ENCODE measurements at places on chromosomes 2 and 18.

DNA sequence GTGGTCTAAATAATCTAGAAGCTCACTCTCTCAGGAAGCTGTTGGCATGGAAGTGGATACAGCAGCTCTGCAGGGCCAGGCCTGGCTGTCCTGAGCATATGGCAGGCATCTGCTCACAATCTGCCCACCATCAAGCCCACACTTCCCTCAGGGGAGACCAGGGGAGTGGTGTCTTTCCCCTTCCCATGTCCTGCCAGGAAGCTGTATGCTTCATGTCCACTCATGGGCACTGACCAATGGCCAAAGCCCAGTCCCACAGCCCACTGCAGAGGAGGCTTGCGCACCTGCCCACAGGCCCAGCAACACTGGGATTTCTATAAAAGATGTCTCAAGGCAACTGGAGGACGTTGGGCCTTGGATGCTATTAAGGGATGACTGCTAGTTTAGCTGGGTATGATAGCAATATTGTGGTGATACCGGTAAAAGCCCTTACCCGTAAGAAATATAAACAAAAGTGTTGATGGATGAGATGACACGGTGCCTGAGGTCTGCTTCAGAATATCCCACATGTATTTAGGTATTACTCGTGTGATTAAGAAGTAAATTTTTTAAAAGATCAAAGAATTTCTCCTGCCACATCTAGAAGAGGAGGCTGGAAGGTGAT, 106.7 kb upstream of the CTDP1 start:
- no peak for DNase-seq

DNA sequence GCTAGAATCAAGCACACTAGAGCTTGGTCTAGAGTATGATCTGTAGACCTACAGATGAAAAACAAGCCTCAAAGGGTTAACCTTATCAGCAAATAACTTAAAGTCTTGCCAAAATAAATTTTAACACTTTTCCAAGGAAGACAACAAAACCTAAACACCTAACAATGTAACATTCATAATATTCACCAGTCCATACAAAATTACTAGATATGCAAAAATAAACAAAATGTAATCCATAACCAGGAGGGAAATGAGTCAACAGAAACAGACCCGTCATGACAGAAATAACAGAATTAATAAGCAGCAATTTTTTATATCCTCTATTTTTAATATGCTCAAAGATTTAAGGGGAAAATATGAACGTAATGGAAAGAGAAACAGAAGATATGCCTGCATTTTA, 36.1 kb downstream of the TRAK2 start:
- no peak for DNase-seq

GRCh38 chr2:40348665-40349064, 103.2 kb downstream of the SLC8A1 start:
- DNase-seq = no peak

DNA sequence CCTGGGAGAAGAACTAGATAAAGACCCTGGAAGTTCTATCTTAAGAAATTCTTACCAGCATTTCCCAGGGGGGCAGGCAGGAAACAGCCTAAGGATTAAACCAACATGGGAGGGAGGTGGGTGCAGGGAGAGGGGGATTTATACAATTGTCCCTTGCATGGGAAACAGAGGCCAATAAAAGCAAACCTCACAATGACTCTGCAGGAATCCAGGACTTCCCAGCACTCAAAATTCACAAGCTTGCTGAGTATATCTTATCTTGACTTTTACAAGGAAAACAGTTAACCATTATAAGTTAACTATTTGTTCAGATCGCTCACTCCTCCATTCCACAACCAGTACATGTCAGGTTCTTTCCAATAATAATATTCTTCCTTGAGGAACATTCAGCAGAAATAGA, 241.3 kb downstream of the MREG start:
- DNase-seq = no peak

DNA sequence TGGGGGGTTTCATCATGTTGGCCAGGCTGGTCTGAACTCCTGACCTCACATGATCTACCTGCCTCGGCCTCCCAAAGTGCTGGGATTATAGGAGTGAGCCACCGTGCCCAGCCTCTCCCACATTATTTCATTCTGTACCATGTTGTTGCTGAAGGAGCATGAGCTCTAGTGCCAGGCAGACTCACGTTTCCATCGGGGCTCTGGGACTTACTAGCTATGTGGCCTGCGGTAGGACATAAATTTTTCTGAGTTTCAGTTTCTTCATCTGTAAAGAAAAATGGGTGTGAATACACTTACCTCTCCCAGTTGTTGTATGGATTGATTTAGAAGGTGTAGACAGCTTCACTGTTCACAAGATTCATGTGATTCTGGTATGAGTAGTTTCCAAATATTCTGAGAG, 30.8 kb upstream of the CCL20 start:
- DNase-seq = no peak

- DNase-seq = no peak
Measured at GRCh38 chr18:13657974-13658373, 68.4 kb downstream of the FAM210A start.

DNA sequence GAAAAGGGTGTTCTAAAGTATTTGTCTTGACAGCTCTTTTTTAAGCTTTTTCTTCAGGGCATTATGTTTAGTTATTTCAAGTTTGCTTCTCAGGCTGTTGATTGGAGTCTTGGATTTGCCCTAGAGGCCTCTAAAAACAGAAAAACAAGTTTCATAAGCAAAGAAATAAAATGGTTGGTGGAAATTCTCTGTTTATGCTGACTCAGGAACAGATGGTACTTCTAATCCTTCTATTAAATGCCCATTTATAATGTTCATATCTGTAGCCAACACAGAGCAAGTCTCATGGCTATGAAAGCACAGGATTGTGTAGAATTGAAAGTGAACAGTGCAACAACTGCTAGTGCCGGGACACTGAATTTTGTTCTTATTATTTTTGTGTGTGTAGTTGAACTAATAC, 60.4 kb downstream of the KCNJ3 start:
- DNase-seq = no peak

GRCh38 chr2:100640431-100641124, 77.8 kb downstream of the PDCL3 start:
- no peak for DNase-seq

- peak; percentile 25 for DNase-seq
Measured at GRCh38 chr18:111306-112014, 46.9 kb upstream of the USP14 start.

DNA sequence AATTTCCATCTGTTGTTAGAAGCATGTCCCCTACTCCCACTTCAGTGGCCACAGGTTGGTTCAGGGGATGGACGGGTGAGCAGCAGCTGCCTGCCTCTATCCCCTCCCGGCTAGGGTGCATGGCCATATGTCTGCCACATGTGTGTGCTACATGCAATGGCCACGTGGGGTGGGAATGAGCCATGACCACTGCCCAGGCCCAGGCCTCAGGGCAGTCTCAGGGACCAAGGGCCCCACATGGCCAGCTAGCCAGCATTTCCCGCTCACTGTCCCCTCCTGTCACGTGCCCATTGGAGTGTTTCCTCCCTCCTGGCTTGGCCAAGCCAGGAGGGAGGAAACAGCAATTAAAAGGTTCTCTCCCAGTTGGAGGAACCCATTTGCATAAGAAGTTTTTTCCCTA, 117.1 kb downstream of the KCNS3 start:
- no peak for DNase-seq

- no peak for DNase-seq
Measured at GRCh38 chr2:48795065-48795464, 39.5 kb upstream of the LHCGR start.

DNA sequence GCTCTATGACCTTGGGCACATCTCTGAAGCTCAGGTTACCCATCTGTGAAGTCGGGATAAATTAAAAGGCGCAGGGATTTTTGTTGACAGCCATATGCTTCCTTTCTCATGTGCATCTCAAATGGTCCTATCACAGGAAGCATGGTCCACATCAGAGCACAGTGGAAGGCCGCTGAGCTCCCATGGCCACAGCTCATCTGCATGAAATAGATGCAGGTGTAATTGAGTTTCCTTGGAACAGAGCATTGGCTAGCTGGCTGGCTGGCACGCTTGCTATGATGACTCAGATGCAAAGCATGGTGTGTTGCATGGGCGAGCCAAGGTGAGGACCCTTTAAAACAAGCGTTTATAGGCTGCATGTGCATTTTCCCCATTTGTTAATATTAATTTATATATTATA, 79.3 kb downstream of the TXNL1 start:
- no peak for DNase-seq

GRCh38 chr2:71747559-71747958, 294.2 kb downstream of the DYSF start:
- no peak for DNase-seq

DNA sequence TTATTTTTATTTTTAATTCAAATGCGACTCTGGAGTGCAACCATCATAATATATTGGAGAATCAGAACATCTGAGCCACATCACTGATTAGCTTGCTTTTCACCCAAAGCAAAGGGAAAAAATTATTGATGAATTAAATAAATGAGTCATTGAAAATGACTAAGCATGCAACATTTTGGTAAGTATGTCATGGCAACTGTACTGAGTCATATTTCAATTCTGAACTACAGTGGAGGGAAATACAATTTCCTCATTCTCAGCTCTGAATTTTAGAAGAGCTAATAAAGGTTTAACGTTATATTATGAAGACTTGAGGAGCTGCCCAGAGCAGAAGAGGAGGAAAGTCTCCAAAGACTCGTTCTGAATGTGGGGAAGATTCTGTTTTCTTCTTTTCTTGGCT, 89.6 kb upstream of the CCDC68 start:
- no peak for DNase-seq

GRCh38 chr2:127877626-127878025, 8.1 kb downstream of the AMMECR1L start:
- no peak for DNase-seq

DNA sequence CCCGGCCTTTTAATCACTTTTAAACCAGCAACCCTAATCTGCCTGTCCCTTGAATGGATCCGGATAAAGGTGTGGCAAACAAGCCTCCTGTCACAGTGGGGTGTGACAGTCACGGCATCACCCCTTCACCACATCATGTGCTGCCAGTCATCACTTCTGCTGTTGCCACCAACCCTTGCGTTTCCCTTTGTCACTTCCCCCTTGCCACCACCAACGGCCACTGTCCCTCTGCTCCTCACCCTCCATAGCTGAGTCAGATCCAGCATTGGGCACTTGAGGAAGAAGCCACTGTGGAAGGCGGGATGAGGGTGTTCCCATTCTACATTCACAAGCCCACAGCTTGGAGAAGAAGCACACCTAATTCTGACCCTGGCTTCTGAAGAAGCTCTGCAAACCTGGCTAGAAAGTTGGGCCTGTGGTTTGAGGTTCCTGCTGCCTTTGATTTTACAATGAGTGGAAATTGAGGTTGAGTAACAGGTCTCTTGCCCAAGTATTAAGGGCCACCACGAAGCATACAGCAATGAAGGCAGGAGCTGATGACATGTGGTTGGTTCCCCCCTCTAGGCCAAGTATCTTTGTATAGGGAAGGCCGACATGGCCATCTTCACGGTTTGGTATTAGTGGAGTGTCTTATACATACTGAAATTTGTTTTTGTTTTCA, 22.9 kb upstream of the DARS1 start:
- no peak for DNase-seq

- DNase-seq = no peak
Measured at GRCh38 chr2:197254776-197255530, 55.6 kb downstream of the ANKRD44 start.

- no peak for DNase-seq
Measured at GRCh38 chr2:4188561-4188960, 485.2 kb downstream of the DCDC2C start.

GRCh38 chr2:39234754-39235153, 9.0 kb downstream of the CDKL4 start:
- no peak for DNase-seq

DNA sequence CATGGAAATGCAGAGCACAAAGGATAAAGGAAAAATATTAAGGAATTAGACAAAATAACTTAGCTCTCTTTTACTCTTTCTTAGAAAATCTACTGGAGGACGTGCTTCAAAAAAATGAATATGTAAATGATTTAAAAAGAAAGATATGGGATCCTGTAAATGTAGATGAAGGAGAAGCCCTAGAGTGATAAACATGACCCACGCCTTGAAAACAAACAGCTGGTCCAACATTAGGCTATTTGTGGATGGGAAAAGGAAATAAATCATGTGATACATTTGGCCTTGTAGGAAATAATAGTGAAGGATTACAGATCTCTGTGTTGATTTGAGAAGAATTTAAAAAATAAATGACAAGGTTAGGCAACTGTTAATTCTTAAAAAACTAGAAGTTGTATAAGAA, 492.1 kb upstream of the SLC39A10 start:
- no peak for DNase-seq

DNA sequence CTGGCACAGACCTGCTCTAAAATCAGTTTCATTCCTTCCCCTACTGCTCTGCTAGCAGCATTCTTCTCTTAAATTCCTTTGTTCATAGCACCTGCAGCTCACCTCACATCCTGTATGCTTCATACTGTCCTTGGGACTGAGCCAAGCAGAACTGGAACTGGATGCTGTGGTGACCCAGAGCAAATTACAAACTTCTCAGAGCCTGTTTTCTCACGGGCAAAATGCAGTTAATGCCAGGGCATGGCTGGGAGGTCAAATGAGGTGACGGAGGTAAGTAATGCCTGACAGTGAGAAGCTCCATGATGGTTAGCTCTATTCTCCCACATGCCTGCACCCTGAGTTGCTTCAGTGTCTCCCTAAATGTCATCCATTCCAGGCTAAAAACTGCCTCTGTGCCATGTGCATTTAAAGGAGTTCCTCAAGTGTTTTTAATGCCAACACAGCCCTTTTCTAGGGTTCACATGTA, 29.7 kb downstream of the C2orf42 start:
- no peak for DNase-seq

- no peak for DNase-seq
Measured at GRCh38 chr2:237297421-237298150, 116.4 kb downstream of the COL6A3 start.

Data from iPS DF 6.9 (cell line).